ENCODE measurements at places on chromosomes 3 and 15. TPM values are rescaled to one million over a fixed set of nuclear protein-coding genes. Genes with fewer than 3 reads are reported as not detected.
A peak's percentile ranks its signal among the peaks of the same experiment; 100 is the strongest.

GRCh38 chr3:15557511-15557946 lies 36.0 kb upstream of the COLQ start:
- H3K27me3 ChIP-seq = no peaks in the 10 kb centered on the region
- no peak for DNase-seq
- H3K4me1 ChIP-seq = no peaks in the 10 kb centered on the region
- H3K27ac ChIP-seq = no peak overlapping the region
- H3K36me3 ChIP-seq = no peaks in the 10 kb centered on the region

DNA sequence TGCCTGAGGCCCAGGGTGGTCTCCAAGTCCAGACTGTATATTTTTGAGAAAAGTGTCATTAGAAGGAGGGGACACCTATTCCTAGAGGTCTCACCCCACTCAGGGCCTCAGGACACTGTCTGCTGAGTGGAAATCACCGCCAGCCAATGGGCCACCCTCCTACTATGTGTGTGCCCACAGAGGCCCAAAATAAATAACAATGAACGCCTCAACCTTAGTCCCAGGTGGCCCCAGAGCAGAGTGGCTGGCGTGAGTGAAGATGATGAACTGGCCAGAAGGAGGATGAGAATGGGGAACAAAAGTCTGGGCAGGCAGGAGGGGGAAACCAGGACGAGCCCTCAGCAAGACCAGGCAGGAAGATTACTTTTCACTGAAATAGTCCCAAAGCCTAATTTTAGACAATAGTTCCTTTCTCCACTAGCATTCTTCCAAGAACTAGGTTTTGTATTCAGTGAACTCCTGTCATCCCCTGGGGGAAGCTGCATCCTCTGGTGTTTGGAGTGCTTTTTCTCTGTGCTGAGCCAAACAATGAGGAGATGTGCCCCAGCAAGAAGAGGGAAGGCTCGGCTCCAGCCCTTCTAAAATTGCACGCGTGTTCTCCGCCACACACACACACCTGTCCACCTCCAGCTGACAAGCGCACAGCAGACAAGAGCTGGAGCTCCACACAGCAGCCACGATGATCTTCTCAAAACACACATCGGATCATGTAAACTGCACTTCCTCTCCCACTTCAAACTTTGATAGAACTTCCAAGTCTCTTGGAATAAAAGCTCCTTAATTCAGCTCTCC lies 72.2 kb downstream of the ADCY5 start:
- DNase-seq = peak; percentile 65
- peak overlapping the region; percentile 68 for H3K27ac ChIP-seq
- H3K36me3 ChIP-seq = no peaks in the 10 kb centered on the region
- no peak overlapping the region for H3K4me3 ChIP-seq
- no peaks in the 10 kb centered on the region for H3K4me1 ChIP-seq
- no peaks in the 10 kb centered on the region for H3K27me3 ChIP-seq

- H3K4me3 ChIP-seq = no peak overlapping the region
- H3K4me1 ChIP-seq = peaks cover under 1% of the 10 kb centered on the region
- no peaks in the 10 kb centered on the region for H3K36me3 ChIP-seq
- no peak overlapping the region for H3K27ac ChIP-seq
These were observed 54.8 kb downstream of the LIPC start for GRCh38 chr15:58486564-58486963.

GRCh38 chr15:74332611-74333010 lies 34.8 kb downstream of the CYP11A1 start:
- no peaks in the 10 kb centered on the region for H3K36me3 ChIP-seq
- H3K4me1 ChIP-seq = no peaks in the 10 kb centered on the region
- DNase-seq = no peak

Gene CAV3
- total RNA-seq = not detected

Gene DTX3L
- total RNA-seq = 29.2 TPM

Gene CFAP100
- total RNA-seq = not detected

DNA sequence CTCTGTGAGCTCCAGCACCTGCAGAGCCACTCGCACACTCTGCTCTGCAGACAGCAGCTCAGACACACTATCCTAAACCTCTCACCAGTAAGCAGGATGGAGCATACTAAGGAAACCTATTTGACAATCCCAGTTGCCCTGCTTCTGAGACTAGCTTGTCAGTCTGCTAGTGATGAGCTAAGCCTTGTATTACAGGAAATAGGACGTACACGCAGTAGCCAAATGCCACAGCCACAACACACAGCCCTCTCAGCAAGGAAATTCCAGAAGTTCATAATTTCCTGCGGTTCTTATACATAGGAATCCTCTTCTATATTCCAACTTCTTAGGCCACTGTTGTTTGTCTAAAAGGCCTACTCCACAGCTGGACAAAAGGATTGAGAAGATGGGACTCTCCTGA lies 74.5 kb downstream of the MYLK start:
- H3K4me1 ChIP-seq = no peaks in the 10 kb centered on the region
- H3K4me3 ChIP-seq = no peak overlapping the region
- no peak for DNase-seq
- peak overlapping the region; percentile 68 for H3K27ac ChIP-seq

GRCh38 chr3:123535580-123535979 lies 49.3 kb downstream of the HACD2 start:
- no peaks in the 10 kb centered on the region for H3K27me3 ChIP-seq
- no peaks in the 10 kb centered on the region for H3K36me3 ChIP-seq
- H3K4me3 ChIP-seq = no peak overlapping the region
- H3K4me1 ChIP-seq = no peaks in the 10 kb centered on the region
- H3K27ac ChIP-seq = no peak overlapping the region

- H3K27ac ChIP-seq = peak overlapping the region; percentile 25
- H3K4me1 ChIP-seq = no peaks in the 10 kb centered on the region
- no peaks in the 10 kb centered on the region for H3K36me3 ChIP-seq
- H3K27me3 ChIP-seq = no peaks in the 10 kb centered on the region
- no peak for DNase-seq
- H3K4me3 ChIP-seq = no peak overlapping the region
These were observed 32.4 kb downstream of the LSM3 start for GRCh38 chr3:14210843-14211594.

Gene SLC35G2
- total RNA-seq = 9.5 TPM

Gene IDH3A
- total RNA-seq = 52.0 TPM

DNA sequence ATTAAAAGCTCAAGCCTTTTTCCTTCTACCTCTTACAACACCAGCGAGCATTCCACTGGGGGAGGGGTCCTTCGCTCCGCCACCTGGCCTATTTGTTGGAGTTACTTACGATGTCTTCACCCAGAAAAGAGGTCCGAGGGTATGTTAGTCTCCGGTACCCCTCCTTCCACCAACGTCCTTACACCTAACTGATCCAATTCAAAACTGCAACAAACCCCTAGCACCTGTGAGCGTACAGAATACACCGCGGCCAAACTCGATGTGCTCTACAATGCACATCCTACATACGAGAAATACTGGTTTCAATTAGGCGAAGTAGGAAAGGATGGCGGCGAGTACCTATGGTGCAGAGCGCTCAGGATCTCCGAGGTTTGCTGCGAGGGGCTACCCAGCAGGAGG lies 944 bp downstream of the SLITRK3 start:
- peaks cover 64% of the 10 kb centered on the region for H3K27me3 ChIP-seq
- H3K27ac ChIP-seq = no peak overlapping the region
- no peaks in the 10 kb centered on the region for H3K36me3 ChIP-seq

DNA sequence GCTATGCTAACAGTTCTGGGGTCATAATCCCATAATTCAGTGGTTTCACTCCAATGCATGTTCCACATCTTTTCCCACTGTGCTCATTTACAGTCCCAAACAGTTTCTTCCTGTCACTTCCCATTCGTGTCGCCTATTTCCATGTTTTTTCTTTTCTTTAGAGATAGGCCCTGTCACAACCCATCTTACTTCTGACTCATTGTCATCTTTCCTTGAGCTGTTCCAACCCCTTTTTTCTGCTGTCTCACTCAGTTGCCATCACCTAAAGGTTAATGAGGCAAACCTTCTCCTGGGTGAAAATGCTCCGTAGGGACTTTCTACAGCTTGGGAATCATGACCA lies 814.5 kb downstream of the VGLL3 start:
- no peak overlapping the region for H3K27ac ChIP-seq
- H3K27me3 ChIP-seq = no peaks in the 10 kb centered on the region
- DNase-seq = no peak
- no peaks in the 10 kb centered on the region for H3K4me1 ChIP-seq
- H3K4me3 ChIP-seq = no peak overlapping the region

Gene GP9
- total RNA-seq = not detected

- H3K27me3 ChIP-seq = no peaks in the 10 kb centered on the region
- no peaks in the 10 kb centered on the region for H3K4me1 ChIP-seq
- no peaks in the 10 kb centered on the region for H3K36me3 ChIP-seq
- H3K4me3 ChIP-seq = peak overlapping the region; percentile 26
These were observed 3.0 kb downstream of the ZNF770 start for GRCh38 chr15:34984889-34985630.

Gene PLA2G4D
- total RNA-seq = not detected
